ENCODE measurements at places on chromosomes 6 and 20.

DNA sequence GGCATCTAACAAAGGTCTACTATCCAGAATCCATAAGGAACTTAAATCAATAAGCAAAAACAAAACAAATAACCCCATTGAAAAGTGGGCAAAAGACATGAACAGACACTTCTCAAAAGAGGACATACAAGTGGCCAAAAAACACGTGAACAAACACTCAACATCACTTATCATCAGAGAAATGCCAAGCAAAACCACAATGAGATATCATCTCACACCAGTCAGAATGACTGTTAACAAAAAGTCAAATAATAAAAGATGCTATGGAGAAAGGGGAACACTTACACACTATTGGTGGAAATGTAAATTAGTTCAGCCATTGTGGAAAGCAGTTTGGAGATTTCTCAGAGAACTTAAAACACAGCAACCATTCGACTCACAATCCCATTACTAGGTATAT is 19.4 kb upstream of the VNN1 start:
- DNase-seq: no peak

- peak; percentile 91 for DNase-seq
Measured at GRCh38 chr6:90135667-90136066, 161.0 kb downstream of the BACH2 start.

GRCh38 chr6:126335210-126335609 is 4.7 kb upstream of the CENPW start:
- no peak for DNase-seq

- no peak for DNase-seq
Measured at GRCh38 chr6:89692256-89692655, 53.7 kb upstream of the LYRM2 start.

GRCh38 chr6:162674452-162674851 is 53.1 kb downstream of the PRKN start:
- DNase-seq: no peak

GRCh38 chr20:3606021-3606420 is 57.2 kb downstream of the GFRA4 start:
- DNase-seq: peak; percentile 66

DNA sequence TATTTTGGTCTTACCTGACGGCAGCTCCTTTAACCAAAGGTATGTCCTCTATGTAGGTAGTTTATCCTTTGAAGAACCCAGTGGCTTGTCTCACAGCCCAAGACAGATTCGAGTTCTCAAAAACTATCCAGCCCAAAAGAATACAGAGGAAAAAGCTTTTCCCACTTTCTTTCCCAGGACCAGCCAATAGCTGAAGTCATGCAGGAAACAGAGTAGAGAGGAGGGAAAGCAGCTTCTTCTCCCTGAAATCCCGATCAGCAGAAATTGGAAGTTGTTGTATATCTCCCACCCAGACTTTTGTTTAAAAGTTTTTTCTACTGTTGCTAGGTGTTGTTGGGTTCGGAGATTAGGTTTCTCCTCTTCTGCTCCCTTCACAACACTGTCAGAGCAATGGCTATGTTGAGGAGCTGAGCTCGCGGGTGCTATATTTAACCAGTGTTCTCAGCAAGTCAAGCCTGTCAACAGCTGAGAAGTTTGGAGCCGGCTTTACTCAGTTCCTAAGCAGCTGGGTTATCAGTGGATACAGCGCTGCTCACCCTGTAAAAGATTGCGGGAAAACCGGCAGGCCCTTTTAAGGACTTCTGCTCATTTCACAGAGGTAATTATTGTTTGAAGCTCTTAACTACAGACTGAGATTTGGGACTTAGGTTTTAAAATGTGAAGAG is at the start of gene FILIP1:
Gene FILIP1 (minus strand): TSS at position 401 of the 665 bp plus-strand sequence. CDS start 78,828 bp downstream, outside the sequence.
- peak; percentile 20 for DNase-seq

- peak; percentile 44 for DNase-seq
Measured at GRCh38 chr6:74277777-74278186, 581.8 kb downstream of the CD109 start.

- no peak for DNase-seq
Measured at GRCh38 chr6:122673343-122673961, 63.2 kb downstream of the PKIB start.

DNA sequence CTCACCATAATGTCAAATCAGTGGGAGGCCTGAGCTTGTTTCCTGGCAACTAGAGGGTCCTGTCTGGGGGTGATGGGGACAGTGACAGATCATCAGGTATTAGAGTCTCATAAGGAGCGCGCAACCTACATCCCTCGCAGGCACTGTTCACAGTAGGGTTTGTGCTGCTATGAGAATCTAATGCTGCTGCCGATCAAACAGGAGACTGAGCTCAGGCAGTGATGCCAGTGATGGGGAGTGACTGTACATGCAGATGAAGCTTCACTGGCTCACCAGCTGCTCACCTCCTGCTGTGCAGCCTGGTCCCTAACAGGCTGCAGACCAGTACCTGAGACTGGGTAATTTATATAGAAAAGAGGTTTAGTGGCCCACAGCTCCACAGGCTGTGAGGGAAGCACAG is 147.3 kb downstream of the TTLL2 start:
- DNase-seq: no peak

DNA sequence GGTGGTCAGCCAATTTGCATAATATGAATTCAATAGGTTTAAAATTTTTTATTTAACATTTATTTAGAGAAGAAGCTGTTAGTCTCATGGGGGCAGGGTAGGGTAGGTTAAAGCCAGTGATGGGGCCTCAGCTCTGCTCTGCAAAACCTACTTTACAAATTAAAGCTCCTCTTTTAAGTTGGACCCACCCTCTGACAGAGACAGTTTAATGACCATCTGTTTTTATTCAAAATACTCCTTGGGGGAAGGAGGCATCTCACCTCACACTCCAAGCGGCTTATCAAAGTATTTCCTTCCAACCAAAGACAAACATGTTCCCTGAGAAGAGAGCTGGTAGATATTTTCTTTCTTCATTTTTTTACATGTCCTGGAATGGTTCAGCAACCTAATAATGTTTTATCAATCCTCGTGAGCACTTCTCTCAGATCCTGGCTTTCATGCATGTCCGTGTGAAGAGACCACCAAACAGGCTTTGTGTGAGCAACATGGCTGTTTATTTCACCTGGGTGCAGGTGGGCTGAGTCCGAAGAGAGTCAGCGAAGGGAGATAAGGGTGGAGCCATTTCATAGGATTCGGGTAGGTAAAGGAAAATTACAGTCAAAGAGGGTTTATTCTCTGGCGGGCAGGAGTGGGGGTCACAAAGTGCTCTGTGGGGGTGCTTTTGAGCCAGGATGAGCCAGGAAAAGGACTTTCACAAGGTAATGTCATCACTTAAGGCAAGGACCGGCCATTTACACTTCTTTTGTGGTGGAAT is 184.7 kb downstream of the GJA1 start:
- no peak for DNase-seq

- DNase-seq: peak; percentile 4
Measured at GRCh38 chr6:109139109-109139508, 43.8 kb downstream of the CEP57L1 start.

GRCh38 chr6:37207903-37208456 is 38.0 kb downstream of the PIM1 start:
- DNase-seq: peak; percentile 67

DNA sequence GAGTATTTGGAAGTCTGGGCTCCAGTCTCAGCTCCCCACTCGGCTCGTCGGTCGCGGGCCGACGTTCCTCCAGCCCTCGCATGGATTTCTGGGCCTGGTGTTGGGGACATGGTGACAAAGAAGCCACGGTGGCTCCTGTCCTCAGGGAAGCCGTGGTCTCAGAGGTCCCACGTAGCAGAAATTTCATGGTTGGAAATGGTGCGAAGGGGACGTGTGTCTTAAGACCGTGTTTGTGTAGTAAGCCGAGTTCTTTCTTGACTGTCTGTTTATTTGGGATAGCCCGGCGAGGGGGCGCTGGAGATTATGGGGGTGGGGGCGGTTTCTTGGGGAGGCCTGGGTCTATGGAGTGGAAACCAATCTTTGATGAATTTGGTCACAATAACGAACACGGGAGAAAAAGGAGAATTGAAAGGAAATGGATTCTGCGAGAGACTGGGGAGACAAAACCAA is 23.5 kb upstream of the MAP3K7 start:
- no peak for DNase-seq

DNA sequence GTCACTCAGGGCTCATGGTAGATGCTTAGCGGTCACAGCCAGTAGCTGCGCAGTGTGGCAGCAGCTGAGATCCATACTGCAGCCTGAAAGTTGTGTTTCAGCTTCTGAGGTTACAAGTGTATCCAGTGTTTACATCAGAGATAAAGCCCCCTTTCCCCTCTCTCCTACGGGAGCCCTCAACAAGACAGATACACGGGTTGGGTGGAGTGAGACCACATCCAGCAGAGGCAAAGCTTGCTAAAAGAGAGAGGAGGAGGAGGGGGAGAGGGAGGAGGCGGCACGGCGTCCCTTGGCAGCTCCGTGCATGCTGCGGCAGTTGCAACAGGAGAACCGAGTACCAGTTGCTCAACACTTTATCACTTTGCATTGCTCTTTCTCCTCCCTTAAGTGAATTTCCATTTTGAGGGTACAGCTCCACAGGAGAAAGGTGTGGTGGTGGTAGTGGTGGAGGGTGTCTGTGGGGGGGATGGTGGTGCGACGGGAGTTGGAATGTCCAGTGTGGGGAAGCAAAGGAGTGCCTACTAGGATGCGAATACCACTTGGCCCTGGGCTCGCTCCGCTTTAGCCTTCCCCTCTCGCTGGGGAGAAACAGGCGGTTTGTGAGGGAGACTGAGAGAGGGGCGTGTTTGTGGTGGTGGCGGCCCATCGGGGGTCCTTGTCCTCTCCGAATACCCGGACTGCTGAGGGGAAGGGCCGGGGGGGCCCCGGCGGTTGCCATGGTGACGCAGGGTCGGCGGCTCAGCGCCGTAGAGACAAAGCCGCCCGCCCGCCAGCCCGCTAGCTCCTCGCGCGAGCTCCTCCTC is 405 bp upstream of the RNF182 start:
- DNase-seq: peak; percentile 64

DNA sequence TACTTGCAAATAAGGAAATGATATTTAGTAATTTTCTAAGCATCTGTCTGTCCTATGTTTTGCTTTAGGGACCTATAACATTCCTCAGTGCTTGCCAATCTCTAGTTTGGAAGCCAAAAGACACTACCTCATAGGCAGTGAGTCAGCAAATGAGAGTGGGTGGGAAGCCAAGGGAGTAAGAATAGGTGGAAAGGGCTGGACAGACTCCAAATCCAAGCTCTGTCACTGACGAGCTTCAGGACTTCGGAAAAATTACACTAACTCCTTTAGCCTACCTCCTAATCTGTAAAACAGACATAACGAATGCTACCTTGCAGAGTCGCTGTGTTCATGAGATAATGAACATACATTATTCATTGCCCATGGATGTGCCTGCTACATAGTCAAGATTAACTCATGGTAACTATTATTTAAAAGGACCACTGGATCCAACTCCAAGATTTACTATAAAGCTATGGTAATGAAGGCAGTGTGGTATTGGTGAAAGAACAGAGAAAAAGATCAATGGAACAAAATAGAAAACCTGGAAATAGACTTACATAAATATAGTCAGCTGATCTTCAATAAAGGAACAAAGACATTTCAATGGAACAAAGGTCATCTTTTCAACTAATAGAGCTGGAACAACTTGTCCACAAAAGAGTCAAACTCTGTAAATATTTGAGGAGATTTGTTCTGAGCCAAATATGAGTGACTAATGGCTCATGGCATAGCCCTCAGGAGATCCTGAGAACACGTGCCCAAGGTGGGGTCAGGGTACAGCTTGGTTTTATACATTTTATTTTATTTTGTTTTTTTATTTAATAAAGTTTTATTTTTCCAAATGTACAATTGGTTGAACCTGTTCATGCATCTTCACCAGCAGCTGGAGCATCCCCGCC is 64.1 kb downstream of the FAM50B start:
- DNase-seq: peak; percentile 99

DNA sequence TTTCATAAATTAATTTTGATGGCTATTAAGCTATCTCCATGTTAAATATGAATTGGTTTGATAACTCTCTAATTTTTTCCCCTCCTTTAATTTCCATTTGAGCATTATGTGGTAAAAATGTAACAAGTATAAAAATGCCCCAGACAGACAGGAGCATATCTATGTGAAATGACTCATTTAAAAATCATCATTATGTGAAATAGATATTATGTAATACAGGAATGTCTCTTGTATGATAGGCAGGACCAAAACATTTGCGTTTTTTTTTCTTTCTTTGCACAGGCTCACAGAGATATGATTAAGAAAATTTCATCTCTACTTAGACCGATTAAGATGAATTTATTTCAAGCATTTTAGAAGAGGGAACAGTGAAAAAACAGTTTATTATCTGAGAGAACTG is 95.8 kb downstream of the AKAP7 start:
- peak; percentile 18 for DNase-seq

DNA sequence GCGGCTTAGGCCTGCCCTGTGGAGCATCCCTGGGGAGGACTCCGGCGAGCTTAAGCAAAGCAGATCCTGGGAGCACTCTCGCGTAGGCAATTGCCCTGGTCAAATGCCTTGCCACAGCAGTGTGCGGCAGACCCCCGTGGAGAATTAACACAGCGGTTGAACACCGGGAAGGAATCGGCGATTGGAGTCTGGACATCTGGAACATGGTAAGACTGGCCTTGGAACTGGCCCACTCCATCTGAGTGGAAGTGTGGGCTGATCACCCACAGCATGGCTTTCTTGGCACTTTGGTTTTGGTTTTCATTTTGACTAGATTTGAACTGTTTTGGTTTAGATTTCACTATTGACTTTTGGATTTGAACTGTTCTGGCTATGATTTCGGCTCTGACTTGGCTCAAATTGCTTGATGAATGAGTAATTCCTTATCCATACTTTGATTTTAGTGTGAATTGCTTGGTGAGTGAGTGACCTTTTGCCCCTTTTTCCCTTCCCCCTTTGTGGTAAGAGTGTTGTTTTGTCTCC is 300.7 kb downstream of the RNGTT start:
- DNase-seq: no peak

- no peak for DNase-seq
Measured at GRCh38 chr6:166955121-166955864, 1.1 kb downstream of the RNASET2 start.

GRCh38 chr20:23289249-23289648 is 61.3 kb upstream of the NXT1 start:
- no peak for DNase-seq

GRCh38 chr6:52098721-52099120 is 11.3 kb upstream of the PKHD1 start:
- DNase-seq: no peak

- no peak for DNase-seq
Measured at GRCh38 chr6:107083921-107084320, 31.4 kb downstream of the BEND3 start.

- DNase-seq: no peak
Measured at GRCh38 chr6:96450770-96451130, 70.9 kb upstream of the UFL1 start.

- peak; percentile 86 for DNase-seq
Measured at GRCh38 chr6:165227644-165228329, 81.6 kb downstream of the C6orf118 start.

GRCh38 chr6:137297887-137298286 is 78.7 kb upstream of the IFNGR1 start:
- DNase-seq: peak; percentile 43

GRCh38 chr20:39885975-39886649 is 802.9 kb downstream of the MAFB start:
- peak; percentile 92 for DNase-seq

GRCh38 chr20:43689165-43689564 is 22.3 kb downstream of the MYBL2 start:
- no peak for DNase-seq

- no peak for DNase-seq
Measured at GRCh38 chr6:126548300-126548699, 208.4 kb downstream of the CENPW start.

- DNase-seq: peak; percentile 44
Measured at GRCh38 chr6:4304927-4305455, 169.6 kb upstream of the ECI2 start.

Data from fibroblast of skin of abdomen (primary cell).